ENCODE measurements at places on chromosomes 3 and 15.

DNA sequence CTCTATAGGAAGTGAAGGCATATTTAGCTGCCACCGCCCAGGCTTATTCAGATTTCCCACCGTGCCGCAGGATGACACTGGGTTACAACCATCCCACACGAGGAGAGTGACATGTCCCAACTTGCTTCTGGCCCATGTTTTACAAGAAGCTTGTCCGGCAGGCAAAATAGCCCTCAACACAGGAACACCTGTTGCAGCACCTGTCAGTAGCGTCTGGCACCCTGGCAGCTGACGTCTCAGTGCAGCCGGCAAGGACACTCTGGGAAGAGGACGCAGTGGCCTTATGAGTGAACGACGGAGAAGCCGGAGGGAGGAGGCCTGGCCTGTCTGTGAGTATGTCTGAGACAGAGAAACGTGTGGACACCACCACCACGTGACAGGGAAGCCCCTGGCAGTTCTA, 32.1 kb downstream of the FAM174B start:
- no peak for DNase-seq

GRCh38 chr3:58184309-58184981, 26.3 kb downstream of the DNASE1L3 start:
- peak; percentile 14 for DNase-seq

- no peak for DNase-seq
Observed at GRCh38 chr3:191912616-191913204, 451.7 kb downstream of the PYDC2 start.

GRCh38 chr3:101229681-101230080, 90.7 kb downstream of the IMPG2 start:
- DNase-seq = no peak

- DNase-seq = no peak
Observed at GRCh38 chr3:143068059-143068458, 51.5 kb upstream of the CHST2 start.

GRCh38 chr3:39068556-39068955, 16.7 kb downstream of the WDR48 start:
- no peak for DNase-seq

DNA sequence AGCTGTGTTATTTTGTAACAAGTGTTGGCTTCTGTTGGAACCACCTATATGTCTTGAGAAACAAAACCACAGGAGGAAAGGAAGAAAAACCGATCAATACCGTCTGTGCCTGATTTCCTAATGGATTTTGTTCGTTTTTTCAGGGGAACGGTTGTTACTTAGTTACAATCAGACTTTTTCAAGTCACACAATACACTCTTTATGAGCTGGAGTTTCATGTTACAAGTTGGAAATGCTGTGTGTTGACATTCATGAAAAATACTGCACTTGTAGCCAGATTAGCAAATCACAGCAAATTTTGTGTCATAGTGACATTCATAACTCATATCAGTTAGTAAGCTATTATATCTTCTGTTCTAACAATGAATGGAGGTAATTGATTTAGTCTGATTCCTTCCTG, 78.9 kb downstream of the SLTM start:
- no peak for DNase-seq

- no peak for DNase-seq
Observed at GRCh38 chr15:99455789-99456160, 110.0 kb upstream of the MEF2A start.

GRCh38 chr3:56111606-56112304, 356.5 kb downstream of the ERC2 start:
- no peak for DNase-seq

GRCh38 chr3:141444586-141445285, 42.1 kb upstream of the RASA2 start:
- no peak for DNase-seq

- DNase-seq = no peak
Observed at GRCh38 chr15:66819084-66819483, 117.0 kb downstream of the SMAD6 start.

GRCh38 chr15:81268881-81269601, 54.9 kb downstream of the STARD5 start:
- DNase-seq = peak; percentile 24

DNA sequence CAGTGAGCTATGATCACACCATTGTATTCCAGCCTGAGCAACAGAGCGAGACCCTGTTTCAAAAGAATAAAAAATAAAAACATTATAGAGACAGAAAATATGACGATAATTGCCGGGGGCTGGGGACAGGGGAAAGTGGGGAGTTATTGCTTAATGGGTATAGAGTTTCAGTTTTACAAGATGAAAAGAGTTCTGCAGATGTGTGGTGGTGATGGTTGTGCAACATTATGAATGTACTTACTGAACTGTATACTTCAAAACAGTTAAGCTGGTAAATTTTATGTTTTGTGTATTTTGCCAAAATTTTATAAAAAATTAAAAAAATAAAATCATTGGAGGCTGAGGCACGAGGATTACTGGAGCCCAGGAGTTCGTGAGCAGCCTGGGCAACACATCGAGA, 24.8 kb upstream of the ZNF774 start:
- DNase-seq = no peak

GRCh38 chr3:133256787-133257483, 142.9 kb upstream of the BFSP2 start:
- no peak for DNase-seq

DNA sequence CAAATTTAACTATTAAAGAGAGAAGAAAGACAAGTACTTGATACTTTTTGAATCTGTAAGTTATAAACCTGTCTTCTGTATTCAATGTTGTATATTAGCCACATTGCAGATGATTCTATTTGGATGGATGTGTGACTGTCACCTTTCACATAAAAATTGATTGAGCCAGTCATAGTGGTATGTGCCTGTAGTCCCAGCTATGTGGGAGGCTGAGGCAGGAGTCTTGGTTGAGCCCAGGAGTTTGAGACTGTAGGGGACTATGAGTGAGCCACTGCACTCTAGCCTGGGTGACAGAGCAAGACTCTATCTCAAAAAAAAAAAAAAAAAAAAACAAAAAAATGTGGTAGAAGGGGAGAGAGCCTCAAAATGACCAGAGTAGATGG, 12.3 kb downstream of the CACNA1D start:
- no peak for DNase-seq

GRCh38 chr15:68493629-68494028, 61.7 kb upstream of the ITGA11 start:
- DNase-seq = no peak

DNA sequence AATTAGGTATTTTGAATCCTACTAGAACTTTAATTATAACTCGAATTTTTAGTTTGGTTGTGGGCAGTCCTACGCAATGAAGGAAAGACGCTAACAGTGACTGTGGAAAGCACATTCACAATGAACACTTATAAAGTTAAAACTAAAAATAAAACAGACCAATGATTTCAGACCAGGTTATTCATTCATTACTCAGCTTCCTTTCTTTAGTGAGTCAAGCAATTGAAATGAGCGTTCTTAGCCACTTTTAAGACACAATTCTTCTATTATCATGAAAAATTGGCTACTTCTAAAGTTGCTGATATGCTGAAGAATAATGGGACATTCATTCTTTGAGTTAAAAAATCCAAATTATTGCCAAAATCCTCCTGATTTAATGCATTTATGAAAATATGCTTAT, 66.0 kb upstream of the CMSS1 start:
- DNase-seq = no peak

GRCh38 chr3:49804141-49805041, 1.3 kb downstream of the INKA1 start:
- no peak for DNase-seq

GRCh38 chr15:60853109-60853508, 374.2 kb upstream of the ICE2 start:
- DNase-seq = no peak

DNA sequence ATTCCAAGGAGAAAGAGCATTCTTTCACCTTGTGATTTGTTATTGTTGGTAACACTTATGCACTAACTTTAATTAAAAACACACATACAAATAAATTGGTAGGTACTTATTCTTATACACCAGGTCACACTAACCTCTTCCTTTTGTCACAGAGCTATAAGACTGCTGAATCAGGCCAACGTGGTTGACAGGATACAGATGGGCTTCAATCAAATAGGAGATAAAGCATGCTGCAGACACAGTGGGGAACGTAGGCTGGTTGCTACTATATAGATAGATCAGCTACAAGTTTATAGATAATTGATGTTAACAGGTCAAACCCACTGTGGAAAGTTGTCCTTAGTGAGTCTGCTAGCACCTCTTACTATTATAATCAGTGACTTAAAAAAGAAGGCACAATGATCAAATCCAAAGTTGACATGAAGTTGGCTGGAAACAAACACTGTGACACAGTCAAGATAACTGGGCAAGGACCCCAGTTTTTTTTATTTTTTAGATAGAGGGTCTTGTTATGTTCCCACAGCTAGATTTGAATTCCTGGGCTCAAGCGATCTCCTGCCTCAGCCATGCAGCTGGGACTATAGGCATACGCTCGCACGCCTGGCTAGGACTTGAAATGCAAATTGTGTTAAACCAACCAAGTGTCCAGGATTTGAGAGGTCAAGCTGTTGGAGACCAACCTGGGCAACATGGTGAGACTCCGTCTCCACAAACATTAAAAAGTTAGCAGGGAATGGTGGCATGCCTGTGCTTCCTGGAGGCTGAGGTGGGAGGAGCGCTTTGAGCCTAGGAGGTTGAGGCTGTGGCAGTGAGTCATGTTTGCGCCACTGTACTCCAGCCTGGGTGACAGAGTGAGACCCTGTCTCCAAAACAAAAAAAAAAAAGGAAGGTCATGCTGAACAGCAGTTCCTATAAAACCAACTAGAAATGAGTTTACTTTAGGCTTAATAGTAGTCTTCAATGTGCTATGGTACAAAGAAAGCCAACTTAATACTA, 97.9 kb upstream of the MEX3B start:
- no peak for DNase-seq

GRCh38 chr3:192155194-192155593, 572.1 kb downstream of the FGF12 start:
- DNase-seq = no peak

- DNase-seq = no peak
Observed at GRCh38 chr3:119497820-119498185, 544 bp upstream of the TIMMDC1 start.

DNA sequence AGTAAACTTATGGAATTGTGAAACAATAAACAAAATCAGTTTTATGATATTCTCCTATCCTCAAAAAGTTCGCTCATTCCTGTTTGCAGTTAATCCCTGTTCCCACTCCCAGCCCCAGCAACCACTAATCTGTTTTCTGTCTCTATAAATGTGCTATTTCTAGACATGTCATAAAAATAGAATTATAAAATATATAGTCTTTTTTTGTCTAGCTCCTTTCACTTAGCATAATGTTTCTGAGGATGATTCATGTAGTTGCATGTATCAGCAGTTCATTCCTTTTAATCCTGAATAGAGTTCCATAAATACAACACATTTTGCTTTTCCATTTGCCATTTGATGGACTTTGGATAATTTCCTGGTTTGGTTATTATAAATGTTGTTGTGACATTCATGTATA, 140.0 kb downstream of the KCNAB1 start:
- DNase-seq = no peak

DNA sequence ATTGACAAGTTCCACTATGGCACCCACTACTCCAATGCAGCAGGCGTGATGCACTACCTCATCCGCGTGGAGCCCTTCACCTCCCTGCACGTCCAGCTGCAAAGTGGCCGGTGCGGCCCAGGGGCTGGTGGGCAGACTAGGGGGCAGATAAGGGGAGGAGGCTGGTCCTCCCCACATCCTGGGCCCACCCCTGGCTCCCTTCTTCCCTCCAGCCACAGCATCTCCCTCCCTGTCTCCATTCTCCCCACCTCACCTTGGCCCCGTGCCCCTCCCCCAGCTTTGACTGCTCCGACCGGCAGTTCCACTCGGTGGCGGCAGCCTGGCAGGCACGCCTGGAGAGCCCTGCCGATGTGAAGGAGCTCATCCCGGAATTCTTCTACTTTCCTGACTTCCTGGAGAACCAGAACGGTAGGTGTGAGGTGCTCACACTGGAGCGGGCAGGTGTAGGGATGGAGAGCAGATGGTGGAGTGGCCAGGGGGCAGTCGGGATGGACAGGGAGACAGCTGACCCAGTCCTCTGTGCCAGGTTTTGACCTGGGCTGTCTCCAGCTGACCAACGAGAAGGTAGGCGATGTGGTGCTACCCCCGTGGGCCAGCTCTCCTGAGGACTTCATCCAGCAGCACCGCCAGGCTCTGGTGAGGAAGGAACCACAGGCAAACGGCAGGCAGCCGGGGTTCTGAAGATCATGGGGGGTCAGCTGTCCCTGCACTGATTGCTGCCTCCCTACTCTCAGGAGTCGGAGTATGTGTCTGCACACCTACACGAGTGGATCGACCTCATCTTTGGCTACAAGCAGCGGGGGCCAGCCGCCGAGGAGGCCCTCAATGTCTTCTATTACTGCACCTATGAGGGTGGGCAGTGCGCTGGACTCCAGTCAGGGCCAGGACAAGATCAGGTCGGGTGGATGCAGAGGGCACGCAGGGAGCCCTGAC, 26.0 kb downstream of the NBEAL2 start:
- no peak for DNase-seq

DNA sequence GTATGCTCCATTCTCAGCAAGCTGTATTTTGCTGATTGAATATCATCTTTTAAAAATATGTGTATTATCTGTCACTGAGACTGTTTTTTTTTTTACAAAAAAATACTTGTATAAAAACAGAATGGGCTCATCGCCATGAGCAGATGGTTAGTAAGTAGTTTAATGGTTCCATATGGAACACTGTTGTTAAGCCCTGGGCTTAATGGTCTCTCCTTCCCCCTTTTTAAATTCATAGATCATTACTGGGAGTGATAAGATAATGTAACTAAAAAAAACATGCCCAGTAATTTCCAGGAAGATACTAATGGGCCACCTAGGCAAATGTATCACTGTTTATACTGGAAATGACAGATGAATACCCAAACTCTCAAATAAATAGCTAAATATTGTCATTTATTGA, 95.3 kb upstream of the TPRG1 start:
- DNase-seq = no peak

- DNase-seq = no peak
Observed at GRCh38 chr3:43445820-43446219, 159.5 kb downstream of the SNRK start.

GRCh38 chr3:108806316-108806715, 16.3 kb upstream of the TRAT1 start:
- peak; percentile 39 for DNase-seq

- DNase-seq = no peak
Observed at GRCh38 chr15:64845183-64845611, 3.5 kb downstream of the PLEKHO2 start.

- DNase-seq = peak; percentile 60
Observed at GRCh38 chr3:60086811-60087210, 1037.0 kb upstream of the CFAP20DC start.

DNA sequence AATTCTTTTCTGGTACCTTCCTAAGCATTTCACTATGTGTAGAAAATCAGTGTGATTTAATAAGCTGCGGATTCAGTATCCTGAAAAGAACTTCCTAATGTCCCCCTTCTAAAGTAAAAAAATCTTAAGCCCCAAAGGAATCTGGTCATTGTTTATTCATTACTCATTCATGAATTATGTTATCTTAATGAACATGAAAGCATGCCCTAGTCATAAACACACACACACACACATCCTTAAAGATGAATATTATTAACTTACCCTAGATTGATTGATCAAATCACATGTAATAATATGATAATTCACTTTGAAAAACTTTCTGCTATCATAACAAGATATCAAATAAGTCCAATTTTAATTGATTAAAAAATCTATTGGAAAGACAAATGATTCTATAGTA, 96.4 kb upstream of the BFSP2 start:
- no peak for DNase-seq

- no peak for DNase-seq
Observed at GRCh38 chr3:69439643-69440270, 53.9 kb upstream of the FRMD4B start.

- DNase-seq = no peak
Observed at GRCh38 chr3:139136469-139137202, 91.9 kb upstream of the PRR23C start.
